ENCODE measurements at places on chromosomes 2 and 18.

- DNase-seq, result no peak
Measured at GRCh38 chr2:180359522-180360282, 352.6 kb upstream of the CWC22 start.

DNA sequence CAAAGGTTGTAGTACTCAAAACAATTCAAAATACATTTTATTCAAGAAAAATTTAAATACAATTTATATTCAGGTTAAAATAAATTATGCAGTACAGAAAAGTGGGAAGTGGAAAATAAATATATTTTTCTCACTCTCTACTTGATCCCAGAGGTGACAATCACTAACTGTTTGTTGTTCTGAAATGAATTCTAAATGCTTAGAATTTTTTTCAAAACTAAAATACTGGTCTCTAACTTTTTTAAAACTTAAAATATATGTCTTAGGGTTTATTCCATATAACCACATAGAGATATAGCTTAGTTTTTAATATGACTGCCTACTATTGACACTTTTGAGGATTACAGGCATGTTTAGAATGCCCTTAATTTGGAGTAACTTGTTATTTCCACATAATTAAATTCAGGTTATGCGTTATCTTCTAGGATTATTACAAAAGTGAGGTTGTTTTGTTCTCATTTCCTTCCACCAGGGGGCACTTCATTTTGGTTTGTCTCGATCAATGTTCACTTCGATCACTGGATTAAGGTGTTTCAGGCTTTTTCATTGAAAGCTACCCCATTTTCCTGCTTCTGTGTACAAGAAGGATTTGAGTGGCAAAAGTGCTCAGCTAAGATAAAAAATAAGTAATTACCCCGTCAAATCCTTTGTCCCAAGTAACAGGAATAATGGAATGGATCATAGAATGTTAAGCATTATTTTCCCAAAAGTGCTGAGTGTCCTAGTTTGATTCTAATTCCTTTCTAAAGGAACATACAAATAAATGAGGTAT is 27.1 kb upstream of the TFPI start:
- peak; percentile 6 for DNase-seq

DNA sequence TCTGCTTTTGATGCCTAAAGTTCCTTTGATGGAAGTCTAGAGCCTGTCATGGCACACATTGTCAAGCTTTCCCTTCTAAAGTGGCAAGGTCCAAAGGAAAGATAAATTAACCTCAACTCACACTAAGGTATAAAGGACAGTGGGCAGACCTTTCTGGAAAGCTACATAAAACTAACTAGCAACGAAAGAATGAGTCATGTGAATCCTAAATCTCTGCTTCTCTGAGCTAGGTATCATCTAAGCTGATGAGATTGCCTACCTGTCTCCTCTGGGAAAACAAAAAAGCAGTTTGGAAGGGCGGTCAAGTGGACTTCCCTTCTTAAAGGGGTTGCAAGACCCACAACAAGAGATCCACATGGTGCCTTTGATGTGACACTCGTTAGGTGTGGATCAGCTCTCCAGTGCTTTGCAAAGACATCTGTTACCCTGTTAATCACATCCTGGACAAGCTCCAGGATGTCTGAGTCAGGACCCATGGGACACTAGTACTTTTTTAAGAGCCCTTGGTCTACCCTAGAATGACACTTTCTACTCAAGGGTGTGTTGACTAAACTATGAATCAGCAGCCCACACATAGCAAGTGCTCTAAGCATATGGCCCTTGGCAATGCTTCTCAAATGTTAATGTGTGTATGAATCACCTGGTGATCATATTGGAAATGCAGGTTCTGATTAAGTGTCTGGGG is 173.5 kb downstream of the ALK start:
- DNase-seq, result no peak

GRCh38 chr18:8493141-8493540 is 116.1 kb upstream of the RAB12 start:
- DNase-seq, result no peak

DNA sequence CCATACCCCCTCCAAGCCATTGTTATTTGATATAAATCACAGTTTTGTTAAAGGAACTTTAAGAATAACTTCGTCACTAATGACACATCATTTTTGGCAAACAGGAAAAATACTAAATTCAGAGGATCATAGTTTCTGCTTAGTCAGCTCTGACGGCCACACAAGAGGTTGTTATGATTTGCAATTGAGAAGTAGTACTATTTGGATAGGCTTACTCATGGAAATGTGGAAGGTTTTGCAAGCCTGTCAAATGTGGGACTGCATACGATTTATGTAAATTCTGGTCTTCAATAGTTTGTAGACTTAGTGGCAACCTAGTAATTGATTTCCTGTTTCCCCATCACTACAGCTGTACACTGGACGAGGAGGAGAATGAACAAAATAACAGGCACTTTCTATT is 108.1 kb downstream of the ARHGEF33 start:
- no peak for DNase-seq

GRCh38 chr2:240250985-240251847 is 110.8 kb upstream of the OTOS start:
- no peak for DNase-seq

- no peak for DNase-seq
Measured at GRCh38 chr2:110688594-110689091, 10.8 kb upstream of the BUB1 start.

- no peak for DNase-seq
Measured at GRCh38 chr2:216572582-216573578, 60.3 kb upstream of the IGFBP2 start.

DNA sequence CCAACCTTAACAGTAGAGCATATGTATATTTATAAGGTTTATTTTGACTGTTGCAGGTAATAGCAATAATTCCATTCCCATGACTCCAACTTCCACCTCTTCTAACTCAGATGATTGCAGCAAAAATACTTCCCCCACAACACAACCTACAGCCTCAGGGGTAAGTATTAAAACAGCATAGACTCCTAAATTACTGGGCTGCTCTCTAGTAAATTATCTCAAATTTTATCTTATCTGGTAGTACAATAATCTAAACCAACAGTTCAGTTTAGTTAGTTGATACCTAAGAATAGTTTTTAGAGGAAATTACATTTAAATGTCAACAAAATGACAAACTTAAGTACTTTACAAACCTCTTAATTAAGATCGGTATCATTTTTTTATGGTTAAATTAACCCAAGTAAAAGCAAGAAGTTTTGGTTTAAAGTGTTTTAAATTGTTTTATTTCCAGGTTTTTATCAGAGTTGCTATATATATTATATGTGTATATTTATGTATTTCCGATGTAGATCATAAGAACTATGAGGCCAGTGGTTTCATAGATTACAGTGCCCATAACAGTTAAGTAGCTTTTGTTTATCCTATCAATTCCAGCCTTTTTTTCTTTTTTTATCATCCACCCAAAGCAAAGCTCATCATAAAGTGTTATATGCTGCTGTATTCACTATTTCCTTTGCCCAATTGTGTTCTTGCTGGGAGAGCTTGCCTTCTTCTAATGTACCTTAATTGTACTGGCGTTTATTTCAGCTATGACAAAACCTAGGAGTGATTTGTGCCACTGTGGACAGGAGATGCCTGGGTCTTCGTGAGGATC is 13.7 kb downstream of the GATA6 start:
- no peak for DNase-seq

- DNase-seq, result no peak
Measured at GRCh38 chr2:9288233-9288632, 81.6 kb downstream of the ASAP2 start.

DNA sequence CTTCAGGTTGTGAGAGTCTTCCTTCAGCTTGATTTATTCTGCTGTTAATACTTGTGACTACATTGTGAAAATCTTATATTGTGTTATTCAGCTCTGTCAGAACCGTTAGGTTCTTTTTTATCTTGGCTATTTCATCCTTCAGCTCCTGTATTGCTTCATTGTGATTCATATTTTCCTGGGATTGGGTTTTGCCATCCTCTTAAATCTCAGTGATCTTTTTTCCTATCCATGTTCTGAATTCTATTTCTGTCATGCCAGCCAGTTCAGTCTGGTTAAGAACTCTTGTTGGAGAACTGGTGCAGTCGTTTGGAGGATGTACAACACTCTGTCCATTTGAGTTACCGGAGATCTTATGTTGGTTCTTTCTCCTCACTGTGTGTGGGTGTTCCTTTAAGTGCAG is 19.1 kb downstream of the MSTN start:
- DNase-seq, result no peak

DNA sequence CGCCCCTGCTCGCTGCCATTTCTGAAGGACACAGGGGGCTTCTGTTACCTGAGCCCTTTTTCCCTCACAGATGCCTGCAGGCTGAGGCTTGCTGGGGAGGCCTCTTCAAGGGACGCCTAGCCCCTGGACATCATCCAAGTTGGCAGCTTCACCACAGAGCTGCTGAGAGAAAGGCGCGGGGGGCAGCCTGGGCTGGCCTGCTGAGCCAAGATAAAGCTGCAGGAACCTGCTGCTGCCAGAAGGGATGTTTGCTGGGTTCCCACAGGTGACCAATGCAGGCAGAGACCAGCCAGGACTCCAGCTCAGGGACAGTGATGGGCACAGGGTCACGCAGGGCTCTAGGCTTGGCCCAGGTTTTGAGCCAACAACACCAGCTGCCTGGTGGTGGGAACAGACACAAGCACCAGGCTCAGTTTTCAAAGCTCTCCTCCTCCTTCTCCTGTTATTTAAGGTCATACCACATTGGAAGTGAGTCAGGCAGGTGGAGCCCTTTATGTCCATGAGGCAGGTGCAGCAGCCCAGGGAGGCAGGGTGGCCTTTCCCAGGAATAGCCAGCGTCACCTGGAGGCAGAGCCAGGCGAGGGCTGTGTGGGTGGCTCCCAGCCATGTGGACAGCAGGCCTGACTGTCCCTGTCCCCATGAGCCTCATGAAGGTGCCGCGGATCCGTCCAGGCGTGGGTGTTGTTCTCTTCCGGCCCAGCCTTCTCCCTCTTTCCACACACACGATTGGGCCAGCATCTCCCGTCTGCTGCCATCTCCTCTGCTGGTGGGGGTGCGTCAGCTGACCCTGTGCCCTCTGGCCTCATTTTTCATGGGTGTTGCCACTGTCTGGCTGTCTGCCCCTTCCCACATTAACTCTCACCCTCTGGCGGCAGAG is 515.5 kb upstream of the MYT1L start:
- DNase-seq, result no peak

DNA sequence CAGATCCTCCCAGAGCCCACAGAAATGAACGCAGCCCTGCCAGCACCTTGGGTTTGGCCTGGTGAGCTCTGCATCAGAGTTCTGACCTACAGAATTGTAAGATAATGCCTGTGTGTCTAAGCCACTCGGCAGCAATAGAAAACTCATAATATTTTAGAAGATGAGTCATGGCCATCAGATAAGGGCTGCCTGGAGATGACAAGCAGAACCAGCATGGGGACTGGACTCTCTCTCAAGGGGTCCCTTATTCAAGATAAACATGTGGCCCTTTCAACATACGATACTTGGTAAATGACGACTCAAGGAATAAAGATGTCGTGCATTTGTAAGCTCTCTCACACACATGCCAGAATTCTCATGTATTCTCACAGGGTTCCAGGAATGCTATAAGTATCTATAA is 8.5 kb upstream of the AGAP1 start:
- DNase-seq, result no peak

DNA sequence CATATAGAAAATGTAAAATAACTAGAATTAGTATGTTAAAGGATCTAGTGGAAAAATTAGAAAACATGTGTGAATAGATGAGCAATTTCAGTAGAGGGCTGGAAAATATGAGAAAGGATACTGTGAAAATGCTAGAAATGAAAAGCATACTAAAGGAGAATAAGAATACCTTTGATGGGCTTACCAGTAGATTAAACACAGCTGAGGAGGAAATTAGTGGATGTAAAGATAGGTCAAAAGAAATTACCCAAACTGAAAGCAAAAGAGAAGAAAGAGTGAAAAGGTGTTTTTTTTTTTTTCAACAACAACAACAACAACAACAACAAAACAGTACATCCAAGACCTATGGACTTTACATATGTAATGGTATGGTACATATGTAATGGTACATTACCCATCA is 41.0 kb upstream of the CTIF start:
- no peak for DNase-seq

DNA sequence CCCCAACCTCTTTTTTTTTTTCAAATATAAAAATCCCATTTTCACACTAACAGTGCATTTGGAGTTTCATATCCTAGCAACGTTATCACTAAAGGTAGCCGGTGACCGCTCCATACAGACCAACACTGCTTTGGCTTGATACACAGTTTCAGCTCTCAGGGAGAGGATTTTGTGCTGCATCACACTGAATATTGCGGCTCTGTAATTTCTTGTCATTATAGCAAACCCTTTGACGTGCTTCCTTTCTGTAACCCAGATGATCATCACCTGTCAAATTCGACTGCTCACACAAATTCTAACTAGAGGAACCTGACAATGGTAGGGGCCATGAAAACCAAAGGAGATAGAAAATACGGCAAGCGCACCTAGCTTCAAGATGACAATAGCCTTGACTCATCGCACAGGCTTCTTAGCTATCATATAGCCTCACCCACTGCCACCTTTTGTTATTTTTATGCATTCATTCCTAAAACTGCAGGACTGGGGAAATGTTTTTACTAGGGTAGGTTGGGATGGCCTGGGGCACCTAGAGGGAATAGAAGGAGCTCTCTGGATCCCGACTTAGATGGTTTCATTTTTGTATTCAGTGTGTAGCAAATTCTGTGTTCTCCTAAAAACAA is 582.9 kb upstream of the PIK3C3 start:
- DNase-seq, result no peak

GRCh38 chr2:124514236-124514635 is 489.1 kb downstream of the CNTNAP5 start:
- no peak for DNase-seq

GRCh38 chr18:25244924-25245698 is 106.9 kb downstream of the ZNF521 start:
- DNase-seq, result no peak

- no peak for DNase-seq
Measured at GRCh38 chr2:213069531-213069930, 81.9 kb downstream of the IKZF2 start.

DNA sequence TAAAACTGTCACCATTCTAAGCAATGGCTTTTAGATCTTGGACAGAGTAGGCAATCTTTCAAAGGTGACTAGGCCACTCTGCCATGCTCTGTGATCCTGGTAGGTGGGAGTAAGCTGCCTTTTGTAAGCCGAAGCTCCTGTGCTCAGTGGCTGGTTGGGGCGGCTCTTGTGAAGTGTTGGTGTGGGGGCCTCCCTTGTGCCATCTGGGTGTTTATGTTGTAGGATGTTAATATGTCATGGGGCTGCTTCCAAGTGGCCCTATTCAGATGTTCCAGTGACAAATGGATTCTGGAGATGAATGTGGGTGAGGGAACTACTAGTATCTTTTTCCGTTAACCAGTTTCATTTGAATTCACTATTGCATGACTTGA is 116.8 kb upstream of the SPRED2 start:
- peak; percentile 37 for DNase-seq

DNA sequence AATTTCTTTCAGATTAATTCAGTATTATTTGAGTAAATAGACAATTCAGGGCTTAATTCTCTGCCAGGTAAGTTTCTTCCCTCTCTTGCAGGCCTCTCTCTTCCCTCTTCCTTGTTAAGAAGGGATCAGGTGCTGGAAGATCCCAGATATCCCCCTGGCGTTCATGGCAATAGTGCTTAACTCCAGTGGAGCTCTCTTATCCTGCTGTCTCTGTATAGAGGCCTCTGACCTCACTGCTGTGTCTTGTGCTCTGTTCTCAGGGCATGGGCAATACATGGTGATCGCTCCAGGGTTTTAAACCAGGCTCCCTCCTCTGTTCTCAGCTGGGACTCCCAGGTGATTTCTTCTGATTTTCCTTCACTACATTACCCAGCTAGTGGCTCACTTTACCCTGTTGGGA is 226.8 kb downstream of the MC4R start:
- DNase-seq, result no peak
